Pericardium fibroblast (primary cell): ENCODE measurements at places on chromosomes 5 and 9. TPM values are rescaled to one million over a fixed set of nuclear protein-coding genes. Genes with fewer than 3 reads are reported as not detected.

RAB3C gene
- not detected in 2 replicates for total RNA-seq

FOXD4L6 gene
- 0.09 TPM in 1 of 2 replicates, not detected in the other for total RNA-seq

PCDHB15 gene
- total RNA-seq, result under 0.01 and 0.12 TPM in 2 replicates

ANKRD31 gene
- total RNA-seq, result under 0.01 and 0.09 TPM in 2 replicates

ALDH7A1 gene
- total RNA-seq, result 18.2 and 24.3 TPM in 2 replicates

TPPP gene
- total RNA-seq, result 0.17 and 0.35 TPM in 2 replicates

FBP1 gene
- total RNA-seq, result 0.12 TPM in 1 of 2 replicates, not detected in the other

FABP6 gene
- not detected in 2 replicates for total RNA-seq

ENHO gene
- total RNA-seq, result not detected in 2 replicates

HTR1A gene
- not detected in 2 replicates for total RNA-seq

RPS14 gene
- 3,625 and 4,446 TPM in 2 replicates for total RNA-seq

IDNK gene
- 0.47 and 1.1 TPM in 2 replicates for total RNA-seq

ATP10B gene
- total RNA-seq, result not detected in 2 replicates

FAM200C gene
- total RNA-seq, result 3.0 and 4.0 TPM in 2 replicates

INIP gene
- total RNA-seq, result 11.4 and 11.7 TPM in 2 replicates

EPB41L4A gene
- total RNA-seq, result 14.2 TPM in 1 of 2 replicates, not detected in the other

BHMT2 gene
- 1.9 TPM in 1 of 2 replicates, not detected in the other for total RNA-seq
